Pons (tissue), 1 donor: ENCODE measurements at places on chromosomes 2 and 18.

- peak; percentile 71 for DNase-seq
Observed at GRCh38 chr2:145199042-145199441, 679.1 kb upstream of the ZEB2 start.

- no peak for DNase-seq
Observed at GRCh38 chr2:216735668-216736067, 40.3 kb upstream of the IGFBP5 start.

- DNase-seq: no peak
Observed at GRCh38 chr18:30177056-30177455, 865.5 kb downstream of the DSC3 start.

DNA sequence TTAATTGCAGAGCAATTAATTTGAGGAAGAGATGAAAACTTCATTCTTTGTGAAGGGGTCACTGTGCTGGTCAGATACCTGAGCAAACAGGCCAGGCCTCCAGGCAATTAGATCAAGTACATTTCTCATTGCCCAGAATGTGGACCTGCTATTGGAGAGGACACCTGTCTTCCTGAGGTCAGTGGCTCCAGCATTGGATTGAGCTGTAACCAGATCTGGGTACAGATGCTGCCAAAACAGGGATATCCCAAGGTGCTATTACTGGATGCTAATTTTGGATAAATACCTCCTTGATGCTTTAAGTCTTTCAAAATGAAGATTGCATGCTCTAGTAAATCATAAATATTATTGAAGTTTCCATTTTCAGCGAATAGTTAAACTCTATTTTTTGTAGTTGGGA lies 131.5 kb downstream of the FAM161A start:
- no peak for DNase-seq

DNA sequence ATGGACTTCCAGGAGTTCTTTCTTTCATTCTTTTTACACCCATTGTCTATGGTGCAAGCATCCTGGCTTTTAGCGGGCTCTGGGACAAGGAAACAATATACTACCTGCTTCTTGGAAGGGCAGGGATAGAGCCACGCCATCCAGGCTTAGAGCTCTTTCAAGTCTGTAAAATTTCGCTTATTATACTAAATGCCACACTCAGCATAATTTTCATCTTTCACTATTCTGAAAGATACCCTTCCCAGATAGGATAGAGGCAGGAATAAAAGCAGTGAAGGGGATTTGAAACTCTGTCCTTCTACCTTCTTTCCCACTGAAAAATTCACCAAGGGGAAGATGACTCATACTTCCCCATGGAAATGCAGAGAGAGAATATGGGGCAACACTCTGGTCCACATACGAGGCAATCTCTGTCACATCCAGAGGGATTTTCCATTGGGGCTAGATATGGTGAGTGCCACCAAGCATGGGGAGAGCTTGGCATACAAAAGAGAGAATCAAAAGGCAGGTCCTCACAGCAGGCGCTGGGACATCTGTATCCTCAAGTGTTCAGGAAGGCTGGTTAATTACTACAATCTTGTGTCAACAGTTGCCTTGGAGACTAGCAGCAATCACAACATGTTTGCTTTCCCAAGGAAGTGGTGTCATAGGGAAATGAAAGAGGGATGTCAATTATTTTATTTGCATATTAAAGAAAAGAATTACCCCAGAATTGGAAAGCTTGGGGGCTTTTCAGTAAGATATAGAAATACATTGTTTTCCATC lies 127.6 kb downstream of the TDRD15 start:
- DNase-seq: no peak

DNA sequence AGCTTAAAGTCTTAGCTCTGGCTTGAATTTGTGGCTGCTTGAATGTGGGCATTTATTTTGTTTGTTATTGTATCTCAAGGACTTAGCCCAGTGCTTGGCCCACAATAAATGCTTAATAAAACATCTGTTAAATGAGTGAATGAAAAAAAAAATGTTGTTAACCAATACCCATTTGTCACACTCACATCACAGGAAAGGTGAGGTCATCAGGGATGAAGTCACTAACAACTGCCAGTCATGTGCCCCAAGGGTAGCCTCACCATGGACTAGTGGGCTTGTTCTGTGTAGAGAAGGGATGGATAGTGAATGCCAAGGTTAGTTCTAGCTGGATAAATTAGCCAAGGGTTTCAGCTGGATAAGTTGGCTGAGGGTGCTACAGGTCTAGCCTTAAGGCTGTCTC lies 3.0 kb downstream of the NRBP1 start:
- DNase-seq: no peak

DNA sequence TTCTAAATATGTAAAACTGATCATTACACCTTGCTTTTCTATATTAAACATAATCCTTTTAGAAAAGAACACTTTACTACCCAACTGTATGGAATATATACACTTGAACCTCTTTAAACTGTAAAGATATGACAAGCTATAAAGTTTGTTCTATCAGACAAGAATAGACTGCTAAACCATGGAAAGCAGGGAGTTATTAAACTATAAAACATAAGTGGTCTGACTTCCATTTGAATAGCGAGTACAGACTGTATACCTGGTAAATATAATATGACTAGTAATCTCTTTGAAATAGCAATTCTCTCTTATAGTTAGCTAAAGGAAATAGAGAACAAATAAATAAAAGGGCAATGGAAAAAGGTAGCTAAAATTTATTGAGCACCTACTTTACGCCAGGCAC lies 125.7 kb downstream of the PRKRA start:
- DNase-seq: no peak

- no peak for DNase-seq
Observed at GRCh38 chr2:160584972-160585494, 91.4 kb upstream of the RBMS1 start.

GRCh38 chr18:23523429-23524212 lies 20.3 kb downstream of the RMC1 start:
- no peak for DNase-seq

GRCh38 chr2:233059797-233060500 lies at the start of gene INPP5D:
INPP5D (plus strand) TSS chr2:233060342; CDS start chr2:233060479, 137 bp downstream.
- DNase-seq: peak; percentile 74

- DNase-seq: peak; percentile 25
Observed at GRCh38 chr2:40120026-40120425, 331.9 kb downstream of the SLC8A1 start.

- DNase-seq: no peak
Observed at GRCh38 chr2:85421260-85422071, 3.0 kb downstream of the SH2D6 start.

- no peak for DNase-seq
Observed at GRCh38 chr2:238344035-238344434, 23.7 kb downstream of the TRAF3IP1 start.

DNA sequence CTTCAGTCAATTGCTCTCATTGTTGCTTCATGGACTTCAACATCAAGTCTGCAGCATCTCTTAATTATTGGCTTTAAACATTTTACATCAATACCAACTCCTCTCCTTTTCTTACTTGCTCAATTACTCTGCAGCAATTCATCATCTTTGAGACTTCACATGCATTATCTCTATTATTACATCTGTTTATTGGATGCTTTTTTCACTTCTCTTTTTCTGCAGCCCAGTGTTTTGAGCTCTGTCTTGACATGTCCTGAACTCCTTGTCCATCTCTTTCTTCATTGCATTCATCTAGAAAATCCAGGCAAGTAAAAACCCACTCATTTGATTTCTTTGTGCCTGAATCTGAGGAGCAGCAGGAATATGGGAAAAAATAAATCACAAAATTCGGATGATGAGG lies 647.9 kb downstream of the PLCL1 start:
- no peak for DNase-seq

DNA sequence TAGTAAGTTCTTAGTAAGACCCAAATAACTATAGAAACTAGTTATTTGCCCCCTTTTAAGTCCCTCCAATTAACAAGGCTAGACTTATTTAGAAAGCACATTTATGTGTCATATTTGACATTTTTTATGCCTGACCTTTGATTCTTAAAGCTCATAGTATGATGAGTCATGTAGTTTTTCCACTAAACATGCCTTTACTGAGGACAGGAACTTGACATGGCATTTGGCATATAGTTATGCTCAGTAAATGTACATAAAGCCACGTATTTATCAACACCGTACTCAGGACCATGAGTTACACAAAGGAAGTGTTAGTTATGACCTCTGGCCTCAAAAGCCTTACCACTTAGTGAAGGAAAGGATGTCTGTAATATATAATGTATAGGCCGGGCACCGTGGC lies 78.9 kb downstream of the GNAL start:
- no peak for DNase-seq

GRCh38 chr2:65999103-65999502 lies 435.8 kb upstream of the MEIS1 start:
- no peak for DNase-seq
